ENCODE measurements at places on chromosomes 4 and X.

GRCh38 chrX:117835034-117835433 is 281.6 kb downstream of the KLHL13 start:
- no peak for DNase-seq

DNA sequence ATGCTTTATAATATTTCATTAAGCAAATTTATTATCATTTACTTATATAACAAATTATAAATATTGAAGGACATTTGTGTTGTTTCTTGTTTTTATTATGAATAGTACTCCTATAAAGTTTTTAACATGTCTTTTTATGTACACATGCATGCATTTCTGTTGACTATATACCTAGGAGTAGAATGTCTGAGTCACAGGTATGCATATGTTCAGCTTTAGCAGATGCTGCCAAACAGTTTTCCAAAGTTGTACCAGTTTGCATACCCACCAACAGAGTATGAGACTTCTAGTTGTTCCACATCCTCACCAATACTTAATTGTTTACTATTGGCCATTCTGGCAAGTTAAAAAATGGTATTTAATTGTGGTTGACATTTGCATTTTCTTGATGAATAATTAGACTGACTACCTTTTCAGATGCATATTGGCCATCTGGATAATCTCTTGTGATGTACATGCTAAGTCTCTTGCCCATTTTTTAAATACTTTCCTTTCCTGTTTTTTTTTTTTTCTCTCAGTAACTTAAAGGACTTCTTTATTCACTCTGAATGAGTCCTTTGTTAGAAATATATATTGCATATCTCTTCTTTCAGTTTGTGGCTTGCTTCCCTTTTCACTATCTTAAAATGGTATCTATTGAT is 132.2 kb upstream of the TRIM2 start:
- DNase-seq: no peak

GRCh38 chr4:89248879-89249281 is 58.7 kb downstream of the GPRIN3 start:
- DNase-seq: no peak

DNA sequence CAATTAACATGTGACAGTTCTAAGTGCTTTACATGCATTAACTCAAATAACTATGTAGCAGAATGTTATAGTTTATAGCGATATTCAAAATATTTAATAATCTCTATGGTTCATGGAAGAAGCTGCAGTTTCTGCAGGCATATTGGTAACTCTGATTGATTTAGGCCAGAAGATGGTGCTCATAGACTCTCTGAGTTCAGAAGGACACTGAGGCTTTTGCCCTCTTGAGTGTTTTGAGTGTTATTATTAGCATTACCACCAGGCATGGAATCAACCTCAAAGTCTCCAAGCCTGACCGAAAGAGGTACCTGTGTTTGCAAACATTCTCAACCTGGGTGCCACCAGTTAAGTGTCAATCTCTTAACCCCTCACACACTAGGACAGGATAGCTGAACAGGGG is 792.3 kb upstream of the PCDH7 start:
- DNase-seq: no peak

DNA sequence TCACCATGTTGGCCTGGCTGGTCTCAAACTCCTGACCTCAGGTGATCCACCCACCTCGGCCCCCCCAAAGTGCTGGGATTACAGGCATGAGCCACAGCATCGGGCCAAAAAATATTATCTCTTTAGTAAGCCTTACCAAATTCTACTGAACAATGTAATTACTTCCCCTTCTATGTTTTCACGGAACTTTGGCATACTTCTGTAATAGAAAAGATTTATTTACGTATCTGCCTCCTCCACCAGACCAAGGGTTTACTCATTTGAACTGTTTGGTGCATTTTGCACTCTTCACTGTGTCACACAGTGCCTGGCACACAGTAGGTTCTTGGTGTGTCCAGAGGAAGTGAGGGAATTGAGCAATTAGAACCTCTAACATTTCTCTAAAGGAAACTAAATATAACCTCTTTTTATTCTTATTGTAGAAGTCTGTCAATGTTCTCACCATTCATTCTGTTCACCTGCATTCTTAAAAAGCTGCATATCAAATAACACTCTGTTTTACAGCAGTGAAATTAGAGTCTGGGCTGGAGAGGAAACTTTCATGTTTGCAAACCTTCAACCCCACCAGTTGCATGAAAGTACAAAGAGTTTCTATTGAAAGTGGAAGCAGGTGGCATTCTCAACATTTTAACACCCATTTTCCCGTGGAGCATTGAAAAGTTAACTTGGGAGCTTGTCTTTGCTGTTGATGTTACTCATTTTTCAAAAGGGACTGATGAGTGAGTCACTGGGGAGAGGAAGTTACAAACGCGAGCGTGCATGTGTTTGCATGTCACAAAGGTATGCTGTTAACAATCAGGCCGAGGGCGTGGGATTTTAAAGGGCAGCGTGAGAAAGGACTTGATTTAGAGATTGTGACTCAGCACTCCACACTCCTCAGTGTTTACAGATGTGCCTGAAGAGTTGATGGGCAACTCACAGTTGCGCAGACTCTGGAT is 314.1 kb downstream of the STK32B start:
- DNase-seq: no peak

DNA sequence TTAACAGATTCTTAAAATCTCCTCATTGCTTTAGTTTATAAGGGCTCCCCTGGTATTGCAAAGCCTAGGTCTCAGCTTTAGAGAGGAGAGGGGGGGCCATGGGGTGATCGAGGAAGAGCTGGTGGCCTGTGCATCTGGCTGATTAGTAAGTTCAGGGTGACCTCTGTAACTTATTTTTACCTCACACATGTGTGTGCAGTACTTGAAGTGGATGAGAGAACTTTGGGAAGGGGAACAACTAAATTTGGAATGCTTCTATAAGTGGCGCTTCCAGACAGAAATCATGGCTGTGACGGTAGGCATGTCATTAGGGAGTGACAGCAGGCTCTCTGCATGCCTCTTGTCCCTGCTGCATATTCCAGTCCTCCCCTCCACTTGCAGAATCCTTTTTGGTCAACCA is 41.9 kb downstream of the FRAS1 start:
- DNase-seq: no peak

- DNase-seq: no peak
Observed at GRCh38 chr4:95106408-95106928, 348.7 kb downstream of the BMPR1B start.

DNA sequence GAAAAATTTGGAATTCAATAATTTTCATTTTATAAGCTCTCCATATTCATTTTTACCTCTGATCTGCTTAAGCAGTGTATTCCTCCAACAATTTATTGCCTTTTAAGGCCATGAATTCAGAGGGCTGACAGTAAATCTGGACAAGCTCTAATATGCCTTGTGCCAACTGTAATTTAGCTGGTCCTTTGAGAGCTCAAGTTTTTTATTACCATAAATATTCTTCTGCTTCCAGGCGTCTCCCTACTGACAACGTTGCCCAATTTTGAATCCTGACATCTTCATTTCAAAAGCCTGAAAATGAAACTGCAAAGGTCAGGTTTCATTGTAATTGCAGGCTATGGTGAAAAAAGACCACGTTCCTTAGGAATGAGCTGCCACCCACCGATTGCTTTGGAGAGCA is 95.8 kb upstream of the GEMIN8 start:
- DNase-seq: no peak

DNA sequence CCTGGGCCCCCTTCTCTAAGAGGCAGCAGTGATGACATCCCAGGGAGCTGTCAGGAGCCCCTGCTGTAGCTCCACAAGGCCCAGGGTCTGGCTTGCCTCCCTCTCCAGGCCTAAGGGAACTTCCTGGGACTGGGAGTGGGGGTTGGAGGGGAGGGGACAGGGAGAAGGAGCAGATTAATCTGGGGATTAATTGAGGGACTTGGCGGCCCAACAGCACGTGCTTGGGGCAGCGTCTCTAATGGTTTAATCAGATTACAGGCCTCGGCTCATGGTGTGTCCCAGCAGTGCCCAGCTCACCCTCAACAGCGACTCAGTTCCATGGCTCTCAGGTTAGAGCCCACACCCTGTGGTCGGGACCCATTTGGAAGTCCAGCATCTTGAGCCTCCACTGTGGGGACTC is 47.9 kb downstream of the EFNB1 start:
- DNase-seq: no peak

DNA sequence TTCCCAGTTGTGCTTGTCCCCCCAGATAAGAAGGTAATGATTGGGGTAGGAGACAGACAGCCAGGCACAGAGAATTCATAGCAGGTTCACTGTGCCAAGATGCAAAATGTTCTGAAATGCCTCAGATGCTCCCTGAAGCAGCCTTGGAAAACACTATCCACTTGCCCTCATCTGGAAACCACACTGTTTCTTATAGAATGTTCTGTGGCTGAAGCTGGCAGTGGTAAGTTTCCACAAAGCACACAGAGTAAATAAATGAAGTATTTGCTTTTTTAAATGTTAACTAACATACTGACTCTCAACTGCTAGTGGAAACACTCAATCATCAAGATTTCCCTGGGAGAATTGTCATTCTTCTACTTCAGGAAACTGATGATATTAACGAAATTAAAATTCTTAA is 311.4 kb downstream of the PRDM5 start:
- DNase-seq: no peak

- no peak for DNase-seq
Observed at GRCh38 chr4:1348014-1348513, 1.1 kb downstream of the UVSSA start.

DNA sequence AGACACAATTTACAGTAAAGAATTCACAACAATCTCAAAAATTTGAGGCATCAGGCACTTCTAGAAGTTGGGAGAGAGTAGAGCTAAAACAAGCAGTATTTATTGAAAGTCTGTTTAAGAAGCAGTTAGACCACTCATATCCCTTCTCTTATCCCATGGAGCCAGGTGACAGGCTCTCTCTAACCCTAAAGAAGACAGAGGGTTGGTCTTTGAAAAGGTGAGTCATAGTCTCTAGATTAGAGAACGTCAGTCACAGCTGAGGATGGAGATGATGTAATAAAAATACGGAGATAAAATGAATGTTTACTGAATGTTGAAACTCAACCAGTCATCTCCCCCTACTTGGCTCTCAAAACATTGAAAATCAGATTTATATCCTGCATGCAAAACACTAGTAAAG is 223.8 kb downstream of the CHIC2 start:
- no peak for DNase-seq

GRCh38 chr4:151199319-151200190 is 77.4 kb upstream of the PRSS48 start:
- no peak for DNase-seq

DNA sequence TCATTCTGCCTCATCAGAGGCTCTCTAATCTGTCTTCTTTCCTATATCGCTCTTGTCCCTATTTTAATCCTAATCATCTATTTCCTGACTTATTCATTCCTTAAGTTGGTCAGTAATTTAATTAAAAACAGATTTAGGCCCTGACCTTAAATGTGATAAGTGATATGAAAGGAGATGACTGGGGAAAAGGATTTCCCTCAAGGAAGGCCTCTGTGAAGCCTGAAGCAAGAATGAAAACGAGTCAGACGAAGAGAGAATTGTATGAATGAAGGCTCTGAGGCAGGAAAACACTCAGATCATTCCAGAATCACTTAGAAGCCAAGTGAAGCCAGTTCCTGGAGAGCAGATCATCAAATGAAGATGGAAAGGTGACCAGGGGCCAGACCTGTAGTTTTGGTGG is 22.1 kb downstream of the PKD2 start:
- DNase-seq: no peak
